Stimulated activated CD8-positive, alpha-beta memory T cell treated with anti-CD3 and anti-CD28 coated beads, Interleukin-4, amount 100 ng/mL, for 1 hour (primary cell): ENCODE measurements at places on chromosomes 16 and 17.

GRCh38 chr17:5846001-5846400 lies 224.2 kb upstream of the WSCD1 start:
- DNase-seq, result no peak

DNA sequence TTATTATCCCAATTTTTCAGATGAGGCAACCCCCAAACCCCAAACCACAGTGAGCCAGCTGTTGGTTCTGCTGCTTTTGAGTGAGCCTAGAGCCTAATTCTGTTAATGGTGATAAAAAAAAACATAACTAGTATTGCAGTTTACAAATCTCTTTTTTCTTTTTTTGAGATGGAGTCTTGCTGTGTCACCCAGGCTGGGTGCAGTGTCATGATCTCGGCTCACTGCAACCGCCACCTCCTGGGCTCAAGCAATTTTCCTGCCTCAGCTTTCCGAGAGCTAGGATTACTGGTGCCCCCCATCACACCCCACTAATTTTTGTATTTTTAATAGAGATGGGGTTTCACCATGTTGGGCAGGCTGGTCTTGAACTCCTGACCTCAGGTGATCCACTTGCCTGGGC lies 3.1 kb downstream of the WNT9B start:
- no peak for DNase-seq

GRCh38 chr17:47649972-47650524 lies 329 bp downstream of the KPNB1 start:
- DNase-seq, result peak; percentile 17

GRCh38 chr17:32211671-32212070 lies 54.0 kb upstream of the RHBDL3 start:
- DNase-seq, result no peak

DNA sequence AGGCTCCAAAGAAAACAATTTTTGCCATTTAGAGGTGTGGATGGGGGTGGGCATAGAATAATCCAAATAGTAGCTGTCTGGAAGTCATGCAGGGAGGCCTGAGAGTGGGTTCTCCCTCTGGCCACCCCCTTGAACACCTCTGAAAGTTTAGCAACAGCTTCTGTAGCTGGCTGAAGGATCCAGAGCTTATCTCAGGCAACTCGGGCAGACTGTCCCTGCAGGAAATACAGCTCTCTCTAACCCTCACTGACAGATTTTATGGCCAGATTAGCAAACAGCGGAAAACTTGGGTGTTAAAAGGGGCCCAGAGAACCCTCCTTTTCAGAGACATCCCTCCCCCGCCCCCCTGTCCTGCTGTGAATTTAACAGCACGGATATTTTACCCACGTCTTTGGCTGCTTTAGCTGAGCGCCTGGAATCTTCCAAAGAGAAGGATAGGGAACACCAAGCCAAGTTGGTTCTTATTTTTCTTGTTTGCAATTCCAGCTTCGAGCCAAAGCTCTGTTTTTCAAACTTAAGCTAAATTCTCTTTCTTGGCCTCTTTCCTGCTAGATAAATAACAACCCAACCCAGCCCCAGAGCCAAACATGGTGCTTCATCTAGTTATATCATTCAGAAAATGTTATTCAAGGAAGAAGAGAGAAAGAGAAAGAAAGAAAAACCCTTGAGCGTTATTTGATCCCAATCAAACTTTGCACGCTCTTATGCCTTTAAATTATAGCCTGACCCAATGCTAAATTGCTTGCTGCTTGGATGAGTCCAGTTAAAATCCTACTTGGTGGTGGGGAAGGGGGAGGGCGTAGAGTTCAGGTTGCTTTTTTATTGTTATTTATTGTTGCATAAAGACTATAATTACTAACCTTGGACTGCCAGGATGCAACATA lies 2.3 kb upstream of the HOXB2 start:
- DNase-seq, result no peak

- no peak for DNase-seq
Measured at GRCh38 chr16:21071741-21072140, 78.9 kb downstream of the DNAH3 start.

GRCh38 chr16:19914877-19915276 lies 30.2 kb upstream of the GPRC5B start:
- no peak for DNase-seq

- DNase-seq, result peak; percentile 59
Measured at GRCh38 chr17:40026816-40027613, 11.8 kb downstream of the CSF3 start.

- DNase-seq, result no peak
Measured at GRCh38 chr16:84295203-84295860, 654 bp downstream of the WFDC1 start.

DNA sequence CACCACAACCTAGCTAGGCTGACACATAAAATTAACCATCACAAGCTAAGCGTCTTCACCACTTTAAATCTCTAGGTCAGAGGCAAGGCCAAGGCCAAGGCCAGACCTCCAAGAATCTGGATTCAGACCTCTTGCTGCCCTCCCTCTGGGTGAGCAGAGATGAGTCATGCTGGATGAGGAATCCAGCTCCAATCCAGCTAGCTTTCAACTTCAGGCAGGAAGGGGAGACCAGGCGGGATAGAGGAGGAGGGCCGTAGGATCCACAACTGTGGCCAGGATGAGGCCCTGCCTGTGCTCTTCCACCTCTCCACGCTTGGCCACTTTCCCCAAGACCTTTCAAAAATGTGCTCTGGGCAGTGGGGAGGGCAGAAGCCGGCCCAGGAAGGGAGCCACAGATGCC lies 14.7 kb downstream of the LRRC75A start:
- DNase-seq, result no peak

DNA sequence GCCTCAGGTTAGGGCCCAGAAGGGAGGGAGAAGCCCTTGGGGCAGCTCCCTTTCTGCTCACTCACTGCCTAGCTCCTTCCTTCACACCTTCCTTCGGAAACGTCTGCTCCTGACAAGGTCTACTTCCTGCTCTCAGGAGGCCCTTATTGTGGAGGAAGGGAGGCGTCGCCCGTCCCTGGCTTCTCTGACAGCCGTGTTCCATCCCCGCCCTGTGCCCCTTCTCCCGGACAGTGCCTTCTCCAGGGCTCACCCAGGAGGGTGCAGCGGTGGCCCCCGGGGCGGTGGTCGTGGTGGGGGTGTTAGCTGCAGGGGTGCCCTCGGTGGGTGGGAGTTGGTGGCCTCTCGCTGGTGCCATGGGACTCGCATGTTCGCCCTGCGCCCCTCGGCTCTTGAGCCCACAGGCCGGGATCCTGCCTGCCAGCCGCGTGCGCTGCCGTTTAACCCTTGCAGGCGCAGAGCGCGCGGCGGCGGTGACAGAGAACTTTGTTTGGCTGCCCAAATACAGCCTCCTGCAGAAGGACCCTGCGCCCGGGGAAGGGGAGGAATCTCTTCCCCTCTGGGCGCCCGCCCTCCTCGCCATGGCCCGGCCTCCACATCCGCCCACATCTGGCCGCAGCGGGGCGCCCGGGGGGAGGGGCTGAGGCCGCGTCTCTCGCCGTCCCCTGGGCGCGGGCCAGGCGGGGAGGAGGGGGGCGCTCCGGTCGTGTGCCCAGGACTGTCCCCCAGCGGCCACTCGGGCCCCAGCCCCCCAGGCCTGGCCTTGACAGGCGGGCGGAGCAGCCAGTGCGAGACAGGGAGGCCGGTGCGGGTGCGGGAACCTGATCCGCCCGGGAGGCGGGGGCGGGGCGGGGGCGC lies 231.9 kb downstream of the SEC14L1 start:
- no peak for DNase-seq

DNA sequence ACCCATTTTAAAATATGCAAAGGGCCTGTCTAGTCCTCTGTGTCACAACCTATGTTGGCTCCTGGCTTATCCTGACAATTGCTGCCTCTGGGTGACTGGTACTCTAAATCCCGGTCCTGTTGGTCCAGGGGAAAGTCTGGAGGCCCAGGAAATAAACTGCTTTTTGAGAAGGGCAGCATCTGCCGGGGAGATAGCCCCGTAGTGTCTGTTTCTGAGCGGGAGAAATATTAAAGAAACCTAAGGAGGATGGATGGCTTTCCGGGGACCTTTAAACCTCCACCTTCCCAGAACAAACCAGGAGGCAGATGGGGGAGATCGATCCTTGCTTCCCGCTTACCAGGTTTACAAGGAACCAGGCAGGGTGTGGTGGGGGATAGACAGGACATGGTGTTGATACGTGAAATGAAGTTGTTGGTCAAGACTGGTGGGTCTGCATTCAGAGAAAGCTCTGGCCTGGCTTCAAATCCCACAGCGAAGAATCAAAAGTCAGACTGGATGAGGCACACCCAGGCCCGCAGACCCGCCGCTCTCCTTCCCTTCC lies 3.8 kb downstream of the HOXB2 start:
- no peak for DNase-seq

- DNase-seq, result no peak
Measured at GRCh38 chr16:28280881-28281836, 11.2 kb upstream of the SBK1 start.

- DNase-seq, result no peak
Measured at GRCh38 chr16:10756574-10756973, 12.9 kb downstream of the NUBP1 start.

GRCh38 chr16:57617604-57618111 lies 10.8 kb upstream of the ADGRG1 start:
- DNase-seq, result no peak

- no peak for DNase-seq
Measured at GRCh38 chr17:67456103-67456502, 79.0 kb downstream of the PITPNC1 start.

DNA sequence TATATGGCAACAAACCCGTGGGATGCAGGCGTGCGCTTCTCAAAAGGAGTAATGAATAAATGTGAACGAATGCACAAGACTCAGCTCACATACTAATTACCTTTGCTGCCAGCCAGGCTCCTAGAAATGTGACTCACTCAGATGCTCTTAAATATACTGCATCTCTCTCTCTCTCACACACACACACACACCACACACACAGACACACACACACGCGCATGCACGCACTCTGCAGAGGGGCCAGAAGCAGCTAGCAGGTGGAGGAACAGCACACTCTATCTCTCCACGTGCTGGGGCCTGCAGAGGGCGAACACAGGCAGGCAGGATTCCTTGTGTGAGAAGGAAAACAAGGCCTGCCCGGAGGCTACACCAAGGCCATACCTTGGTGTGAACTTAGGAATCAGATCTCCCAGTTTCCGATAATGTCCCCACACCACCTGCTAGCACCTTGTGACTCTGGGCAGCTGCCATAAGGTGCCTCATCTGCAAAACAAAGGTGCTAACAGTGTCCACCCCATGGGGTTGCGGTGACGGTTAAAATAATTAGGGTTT lies 5.3 kb downstream of the GPRC5B start:
- DNase-seq, result no peak

DNA sequence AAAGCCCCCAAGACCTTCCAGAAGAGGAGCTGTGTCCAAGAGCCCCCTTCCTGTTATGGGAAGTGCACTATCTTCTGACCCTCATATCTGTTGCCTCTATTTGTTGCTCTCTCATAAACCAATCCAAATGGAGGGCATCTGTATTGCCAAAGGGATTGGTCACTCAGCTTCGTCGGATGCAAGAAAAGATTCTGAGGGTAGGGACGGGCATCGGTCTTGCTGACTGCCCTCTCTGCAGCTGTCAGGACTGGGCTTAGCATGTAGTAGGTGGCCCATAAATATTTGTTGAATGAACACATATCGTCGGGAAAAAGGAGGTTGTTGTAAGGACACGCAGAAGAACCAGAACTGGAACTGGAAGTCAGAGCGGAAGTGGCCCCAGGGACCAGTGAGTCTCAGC lies 44.1 kb downstream of the CCDC42 start:
- DNase-seq, result no peak

GRCh38 chr17:80611816-80612215 lies 67.2 kb downstream of the RPTOR start:
- no peak for DNase-seq

DNA sequence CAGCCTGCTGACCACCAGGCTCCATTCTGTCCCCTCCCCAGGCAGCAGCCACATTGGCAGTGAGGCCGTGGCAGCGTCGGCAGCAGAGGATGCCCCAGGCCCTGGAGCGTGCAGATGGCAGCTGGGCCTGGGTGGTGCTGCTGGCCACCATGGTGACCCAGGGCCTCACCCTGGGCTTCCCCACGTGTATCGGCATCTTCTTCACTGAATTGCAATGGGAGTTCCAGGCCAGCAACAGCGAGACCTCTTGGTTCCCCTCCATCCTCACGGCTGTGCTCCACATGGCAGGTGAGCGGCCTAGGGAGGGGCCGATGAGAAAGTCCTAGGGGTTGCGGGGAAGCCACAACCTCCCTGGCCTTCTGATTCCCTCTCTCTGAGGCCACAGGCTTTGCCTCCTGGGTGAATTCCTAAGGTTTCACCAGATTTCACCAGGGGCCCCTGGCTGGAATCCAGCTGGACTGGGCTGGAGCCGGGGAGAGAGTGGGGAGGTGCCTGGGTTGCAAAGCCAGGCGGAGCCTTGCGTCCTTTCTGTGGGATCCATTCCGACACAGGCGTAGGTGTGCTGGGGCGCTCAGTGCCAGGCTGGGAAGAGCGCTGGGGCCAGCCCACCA lies 5.9 kb downstream of the SLC16A5 start:
- DNase-seq, result no peak

DNA sequence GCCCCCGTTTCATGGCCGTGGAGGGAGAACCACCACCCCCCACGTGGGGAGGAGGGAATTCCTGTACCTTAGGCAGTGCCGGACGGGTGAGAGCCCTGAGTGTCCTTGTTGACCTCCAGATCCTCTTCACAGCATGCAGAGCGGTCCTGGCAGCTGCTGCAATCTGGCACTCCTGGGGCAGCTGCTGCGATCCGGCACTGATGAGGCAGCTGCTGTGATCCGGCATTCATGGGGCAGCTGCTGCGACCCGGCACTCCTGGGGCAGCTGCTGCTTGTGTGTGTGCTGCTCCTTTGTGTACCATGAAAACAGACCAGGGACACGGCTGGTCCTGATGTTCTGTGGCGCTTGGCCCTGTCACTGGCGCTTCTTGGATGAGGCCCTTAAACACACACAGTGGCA lies 12.8 kb downstream of the ZNF778 start:
- DNase-seq, result no peak

DNA sequence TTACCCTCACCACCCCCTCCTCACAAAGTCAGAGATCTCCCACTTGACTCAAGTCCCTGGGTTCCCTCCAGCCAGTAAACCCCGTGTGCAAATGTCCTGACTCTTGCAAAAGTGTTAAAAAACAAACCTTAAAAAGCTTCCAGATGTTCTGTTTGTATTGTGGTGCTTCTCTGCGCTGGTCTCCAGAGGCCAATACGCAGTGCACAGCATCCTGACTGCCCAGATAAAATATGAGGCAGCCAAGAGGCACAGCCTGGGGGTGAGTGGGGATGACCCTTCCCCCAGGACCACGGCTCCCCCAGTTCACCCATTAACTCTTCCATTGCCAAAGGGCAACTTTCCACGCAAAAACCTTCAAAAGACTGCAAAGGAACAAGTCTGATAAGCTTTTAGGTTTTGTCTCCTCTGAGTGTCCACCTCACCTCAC lies 291.8 kb downstream of the SOX9 start:
- no peak for DNase-seq

DNA sequence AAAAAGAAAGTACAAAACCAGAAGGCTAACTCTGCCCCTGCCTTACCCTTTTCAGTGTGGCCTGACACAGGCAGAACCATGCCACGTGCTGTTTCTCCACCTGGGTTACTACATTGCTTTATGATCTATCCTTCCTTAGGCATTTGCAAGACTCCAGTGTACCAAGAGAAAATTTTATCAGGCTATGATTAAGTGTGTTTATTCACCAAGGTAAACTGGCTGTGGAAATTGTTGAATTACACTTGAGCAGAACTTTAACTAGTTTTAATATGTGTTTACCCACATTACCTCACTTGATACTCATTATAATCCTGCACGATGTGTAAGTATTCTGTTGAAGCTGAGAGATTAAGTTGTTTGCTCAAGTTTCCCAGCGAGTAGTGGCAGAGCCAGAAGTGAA lies 129.7 kb upstream of the MYOCD start:
- DNase-seq, result no peak
